ENCODE measurements at places on chromosomes 2 and 18.

GRCh38 chr2:151828890-151829324 is 686 bp upstream of the ARL5A start:
- DNase-seq, result no peak

DNA sequence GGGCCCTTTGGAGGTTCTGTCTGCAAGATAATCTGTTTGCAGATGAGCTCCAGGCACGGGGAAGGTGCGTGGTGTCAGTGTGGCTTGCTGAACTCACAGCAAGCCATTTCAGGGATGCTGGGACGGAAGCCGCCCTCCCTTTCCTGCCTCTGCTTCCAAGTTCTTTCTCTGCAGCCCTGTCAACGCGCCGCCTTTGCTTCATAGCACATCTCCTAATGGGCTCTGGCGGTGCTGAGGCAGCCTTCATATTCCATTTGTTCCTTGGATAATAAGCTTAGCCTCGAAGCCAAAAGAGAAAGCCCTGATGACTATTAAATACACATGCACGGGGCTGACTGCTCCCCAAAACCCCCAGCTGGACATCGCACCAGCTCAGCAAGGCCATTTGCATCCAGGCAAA is 81.7 kb upstream of the TAF1B start:
- DNase-seq, result no peak

DNA sequence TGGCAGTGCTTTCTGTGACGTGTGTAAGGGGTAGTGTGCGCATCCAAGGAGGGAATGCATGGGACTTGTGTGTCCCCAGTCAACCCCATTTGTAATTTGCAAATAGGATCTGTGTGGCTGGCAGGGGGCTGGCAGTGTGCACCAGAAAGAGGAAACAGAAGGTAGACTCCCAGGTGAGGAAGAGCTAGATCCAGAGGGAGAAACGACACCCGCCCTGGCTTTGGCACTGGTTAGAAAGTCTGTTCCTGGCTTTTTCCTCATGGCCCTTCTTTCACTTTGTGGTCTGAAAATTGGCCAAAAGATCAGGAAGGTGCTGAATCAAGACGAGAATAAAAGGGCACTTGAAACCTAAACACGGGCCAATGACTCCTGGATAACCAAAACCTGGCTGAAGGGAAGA is 33.3 kb downstream of the PRKCE start:
- no peak for DNase-seq

GRCh38 chr2:128305555-128306080 is 13.1 kb downstream of the HS6ST1 start:
- DNase-seq, result no peak

DNA sequence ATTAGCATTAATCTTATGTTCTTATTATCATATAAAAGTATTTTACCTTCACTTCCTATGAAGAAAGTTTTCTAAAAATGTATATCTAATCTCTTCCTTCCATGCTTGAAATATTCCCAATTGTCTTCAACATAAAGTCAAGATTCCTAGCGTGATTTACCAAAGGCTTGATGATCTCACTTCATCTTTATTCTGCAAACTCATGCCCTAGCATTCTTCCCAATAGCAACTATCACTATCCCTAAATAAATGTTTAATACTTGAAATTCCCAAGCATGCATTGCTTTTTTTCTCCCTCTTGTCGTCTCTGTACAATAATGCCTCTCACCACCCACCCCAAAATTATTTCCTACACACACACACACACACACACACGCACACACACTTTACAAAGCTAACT is 125.8 kb downstream of the VWC2L start:
- no peak for DNase-seq

DNA sequence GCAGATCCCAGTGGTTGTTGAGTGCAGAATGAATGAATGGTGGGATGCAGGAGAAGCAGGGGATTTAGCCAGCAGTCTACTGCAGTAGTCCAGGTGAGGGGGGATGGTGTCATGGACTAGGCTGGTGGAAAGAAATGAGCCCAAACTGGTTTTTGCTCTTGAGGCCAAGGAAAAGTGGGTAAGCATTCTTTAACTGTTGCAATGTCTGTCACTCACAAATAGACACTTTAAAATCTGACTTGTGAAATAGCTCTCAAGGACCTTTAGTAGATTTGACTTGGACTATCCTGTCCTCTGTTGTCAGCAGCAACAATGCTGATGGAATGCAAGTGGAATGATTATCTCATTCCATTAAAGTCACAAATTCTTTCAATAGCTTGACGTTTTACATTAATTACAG is 37.5 kb upstream of the STK17B start:
- no peak for DNase-seq

Data from type B pancreatic cell (in vitro differentiated cells).